ENCODE measurements at places on chromosomes 3 and 15.

- no peak for DNase-seq
Observed at GRCh38 chr3:13414040-13414729, 5.9 kb downstream of the NUP210 start.

GRCh38 chr3:100748967-100749366, 39.7 kb downstream of the TFG start:
- no peak for DNase-seq

DNA sequence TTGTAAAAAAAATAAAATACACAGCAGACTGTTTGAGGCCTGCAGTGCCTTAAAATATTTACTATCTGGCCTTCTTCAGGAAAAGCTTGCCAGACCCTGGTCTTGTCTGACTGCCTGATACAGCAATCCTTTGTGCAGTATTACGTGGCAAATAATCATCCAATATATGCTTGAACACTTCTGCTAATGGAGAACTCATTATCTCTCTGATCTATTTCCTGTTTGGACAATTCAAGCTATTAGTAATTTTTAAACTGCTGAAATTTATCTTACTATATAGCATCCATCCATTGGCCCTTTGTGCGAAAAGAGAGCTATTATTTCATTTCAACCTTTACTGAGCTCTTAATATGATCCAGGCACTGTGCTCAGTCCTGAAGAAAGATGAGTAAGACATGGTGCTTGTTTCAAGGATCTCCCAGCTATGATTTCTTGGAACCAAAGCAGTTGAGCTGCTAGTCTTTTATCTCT, 15.9 kb downstream of the ATG7 start:
- DNase-seq, result peak; percentile 35

- DNase-seq, result peak; percentile 82
Observed at GRCh38 chr3:31532587-31533168, at the start of gene STT3B. STT3B (plus strand) TSS chr3:31532925; CDS start chr3:31532999, 74 bp downstream.

GRCh38 chr3:141493184-141493583, 6.4 kb downstream of the RASA2 start:
- DNase-seq, result no peak

GRCh38 chr3:27628026-27628750, 93.9 kb downstream of the EOMES start:
- DNase-seq, result no peak

- no peak for DNase-seq
Observed at GRCh38 chr3:58470363-58471024, 21.4 kb upstream of the KCTD6 start.

- DNase-seq, result no peak
Observed at GRCh38 chr3:73187328-73187727, 125.9 kb downstream of the EBLN2 start.

- DNase-seq, result no peak
Observed at GRCh38 chr15:96107916-96108315, 222.6 kb upstream of the NR2F2 start.

DNA sequence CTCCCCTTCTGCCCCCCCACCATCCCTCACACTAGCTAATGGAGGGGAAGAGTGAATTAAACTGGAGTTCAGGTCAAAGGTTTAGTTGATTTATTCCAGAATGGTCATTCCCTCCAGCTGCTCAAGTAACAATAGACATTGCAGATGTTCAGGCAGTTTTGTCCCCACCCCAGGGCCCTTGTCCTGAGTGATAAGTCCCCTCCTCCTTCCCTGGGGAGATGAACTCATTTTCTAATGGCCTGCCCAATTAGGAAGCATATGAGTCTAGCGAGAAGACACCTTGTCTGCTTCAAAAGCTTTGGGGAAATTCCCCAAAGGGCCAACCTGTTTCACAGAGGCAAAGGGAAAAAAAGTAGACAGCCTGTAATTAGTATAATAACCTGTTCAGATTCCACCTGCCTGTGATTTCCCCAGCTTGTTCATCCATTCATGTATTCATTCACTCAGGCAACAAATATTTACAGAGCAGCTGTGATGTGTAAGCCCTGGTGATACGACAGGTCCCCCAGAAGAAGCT, 165.3 kb downstream of the SHQ1 start:
- DNase-seq, result no peak

DNA sequence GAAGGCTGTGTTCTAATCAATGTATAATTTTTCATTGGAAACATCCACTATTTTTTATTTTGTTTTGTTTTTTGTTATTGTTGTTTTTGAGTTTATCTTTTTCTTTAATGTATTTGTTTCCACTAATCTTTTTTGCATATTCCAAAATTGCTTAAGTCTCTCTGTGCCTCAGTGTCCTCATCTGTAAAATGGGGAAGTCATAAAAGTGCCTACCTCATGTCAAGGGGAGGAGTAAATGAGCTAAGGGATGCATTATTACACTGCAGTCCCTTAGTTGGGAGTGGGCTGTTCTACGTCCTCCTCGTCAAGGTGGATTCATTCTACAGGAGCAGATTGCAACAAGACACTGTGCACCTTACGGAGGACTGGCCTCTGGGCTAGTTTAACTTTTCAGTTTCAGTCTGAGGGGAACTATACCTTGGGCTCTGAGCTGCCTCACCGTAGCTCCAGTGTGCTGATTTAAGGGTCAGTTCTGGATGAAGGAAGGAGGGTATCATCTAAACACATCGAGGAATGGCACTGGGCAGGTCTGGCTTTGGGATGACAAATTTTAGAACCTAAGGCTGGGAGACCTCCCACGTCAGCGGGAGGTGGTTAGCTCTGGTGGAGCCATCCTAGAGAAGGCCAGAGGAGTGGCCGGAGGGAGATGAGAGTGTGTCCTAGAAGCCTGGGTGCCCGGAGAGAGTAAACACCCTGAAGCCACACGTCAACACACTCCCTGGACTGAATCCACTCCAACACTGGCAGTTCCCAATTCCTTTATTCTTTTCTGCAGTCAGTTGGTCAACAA, 5.1 kb upstream of the SRP14 start:
- no peak for DNase-seq

DNA sequence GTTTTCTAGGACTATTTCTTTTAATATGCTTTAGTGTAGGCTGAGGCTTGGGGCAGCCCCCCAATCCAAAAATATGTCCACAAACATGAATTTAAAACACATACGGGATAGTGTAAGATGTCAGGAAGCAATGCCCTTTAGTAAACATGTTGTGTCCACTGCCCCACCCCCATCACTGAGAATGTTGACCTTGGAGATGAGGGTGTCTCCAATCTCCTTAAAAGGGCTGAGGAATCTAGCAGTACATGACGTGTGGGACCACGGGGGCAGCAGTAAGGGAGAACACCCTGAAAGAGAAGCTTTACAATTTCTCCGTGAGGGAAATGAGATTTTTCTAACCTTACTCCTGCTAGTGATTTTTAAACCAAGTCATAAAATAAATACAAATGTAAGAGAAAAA, 84.7 kb downstream of the SQOR start:
- DNase-seq, result no peak

GRCh38 chr15:77013776-77014131, 18.8 kb downstream of the PSTPIP1 start:
- no peak for DNase-seq

DNA sequence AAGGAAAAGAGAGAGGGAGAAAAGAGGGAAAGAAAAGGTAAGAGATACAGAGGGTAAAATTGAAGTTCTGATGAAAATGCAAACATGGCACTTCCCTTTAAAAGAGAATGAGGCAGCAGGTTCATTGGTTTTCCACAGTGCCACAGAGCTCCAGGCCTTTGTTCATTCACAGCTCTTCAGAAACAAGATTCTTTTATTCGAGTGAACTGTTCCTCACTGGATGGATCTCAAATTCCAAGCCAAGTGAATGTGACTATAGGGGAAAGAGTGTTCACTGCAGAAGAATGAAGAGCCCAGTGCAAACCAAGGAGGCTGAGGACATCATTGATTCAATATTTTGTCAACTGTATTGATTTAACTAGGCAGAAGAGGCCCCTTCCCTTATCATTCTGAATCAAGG, 280.3 kb upstream of the PROK2 start:
- no peak for DNase-seq

- DNase-seq, result peak; percentile 60
Observed at GRCh38 chr3:169624533-169624972, 39.0 kb downstream of the MECOM start.

DNA sequence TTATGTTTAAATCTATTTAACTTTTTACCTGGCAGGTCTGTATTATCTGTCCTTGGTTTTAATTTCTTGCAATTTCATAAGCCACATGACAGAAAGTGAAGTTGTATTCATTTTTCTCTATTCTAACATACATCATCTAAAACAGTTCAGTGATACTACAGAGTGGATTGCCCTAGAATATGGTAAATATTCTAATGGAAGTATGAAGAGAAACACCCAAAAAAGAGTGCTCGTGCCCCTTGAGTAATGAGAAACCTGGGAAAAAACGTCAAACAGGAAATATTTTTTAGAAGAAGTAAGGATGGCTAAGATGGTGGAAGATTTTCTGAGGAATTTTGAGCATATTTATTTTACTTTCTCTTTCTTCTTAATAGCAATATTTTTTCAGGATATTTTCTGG, 261.1 kb upstream of the CBLB start:
- no peak for DNase-seq

DNA sequence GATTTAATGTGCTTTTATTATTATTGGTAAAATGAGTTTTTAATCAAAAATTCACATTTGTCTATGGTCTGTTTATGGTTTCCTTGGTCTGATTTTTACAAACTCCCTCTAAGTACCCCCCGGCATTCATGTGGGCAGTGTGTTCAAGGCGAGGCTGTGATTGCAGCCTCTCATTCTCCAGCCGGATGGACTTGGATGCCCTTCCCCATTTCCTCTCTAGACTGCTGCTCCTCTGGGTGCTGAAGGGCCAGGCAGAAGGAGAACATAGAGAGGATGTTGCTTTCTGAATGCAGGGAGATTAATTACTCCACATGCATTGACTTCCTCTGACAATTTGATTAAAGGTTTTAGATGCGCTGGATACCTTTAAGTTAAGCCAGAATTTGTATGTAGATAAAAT, 3.9 kb upstream of the TMC3 start:
- DNase-seq, result no peak

- DNase-seq, result no peak
Observed at GRCh38 chr3:55555873-55556618, 68.9 kb upstream of the WNT5A start.

- no peak for DNase-seq
Observed at GRCh38 chr15:68082735-68083134, 28.6 kb downstream of the PIAS1 start.

GRCh38 chr3:183688874-183689273, 8.7 kb upstream of the YEATS2 start:
- no peak for DNase-seq

- DNase-seq, result no peak
Observed at GRCh38 chr3:115162759-115163158, 15.7 kb upstream of the ZBTB20 start.

DNA sequence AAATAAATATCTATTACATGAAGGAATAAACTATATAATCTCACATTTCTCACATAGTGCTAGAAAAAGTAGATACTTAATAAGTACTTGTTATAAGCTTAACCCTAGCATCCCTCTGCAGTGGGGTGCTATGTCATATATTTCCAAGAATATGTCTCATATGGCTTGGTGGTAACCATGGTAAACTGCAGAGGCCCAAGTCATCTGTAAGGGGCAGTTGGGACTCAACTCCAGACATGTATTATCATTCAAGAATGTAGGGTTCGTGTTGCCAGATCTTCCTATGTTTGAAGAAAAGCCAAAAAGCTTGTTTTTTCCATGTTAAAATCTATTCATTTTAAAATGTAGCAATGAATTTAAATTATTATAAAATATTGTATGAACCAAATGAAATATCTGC, 46.2 kb downstream of the ZNF385D start:
- no peak for DNase-seq

DNA sequence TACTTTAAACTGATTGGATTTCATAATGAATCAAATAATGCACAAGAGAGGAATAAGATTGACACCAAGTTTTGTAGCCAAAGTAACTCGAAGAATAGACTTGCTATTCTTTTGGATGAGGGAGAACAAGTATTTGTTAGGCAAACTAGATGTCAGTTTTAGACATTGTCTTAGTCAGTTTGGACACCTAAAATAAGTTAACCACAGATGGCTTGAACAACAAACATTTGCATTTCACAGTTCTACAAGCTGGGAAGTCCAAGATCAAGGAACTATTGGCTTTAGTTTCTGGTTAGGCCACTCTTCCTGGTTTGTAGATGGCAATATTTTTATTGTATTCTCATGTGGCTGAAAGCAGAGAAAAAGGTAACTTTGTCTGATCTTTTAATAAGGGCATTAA, 61.3 kb upstream of the OSTN start:
- no peak for DNase-seq

- DNase-seq, result no peak
Observed at GRCh38 chr3:8366219-8366810, 135.3 kb upstream of the LMCD1 start.

DNA sequence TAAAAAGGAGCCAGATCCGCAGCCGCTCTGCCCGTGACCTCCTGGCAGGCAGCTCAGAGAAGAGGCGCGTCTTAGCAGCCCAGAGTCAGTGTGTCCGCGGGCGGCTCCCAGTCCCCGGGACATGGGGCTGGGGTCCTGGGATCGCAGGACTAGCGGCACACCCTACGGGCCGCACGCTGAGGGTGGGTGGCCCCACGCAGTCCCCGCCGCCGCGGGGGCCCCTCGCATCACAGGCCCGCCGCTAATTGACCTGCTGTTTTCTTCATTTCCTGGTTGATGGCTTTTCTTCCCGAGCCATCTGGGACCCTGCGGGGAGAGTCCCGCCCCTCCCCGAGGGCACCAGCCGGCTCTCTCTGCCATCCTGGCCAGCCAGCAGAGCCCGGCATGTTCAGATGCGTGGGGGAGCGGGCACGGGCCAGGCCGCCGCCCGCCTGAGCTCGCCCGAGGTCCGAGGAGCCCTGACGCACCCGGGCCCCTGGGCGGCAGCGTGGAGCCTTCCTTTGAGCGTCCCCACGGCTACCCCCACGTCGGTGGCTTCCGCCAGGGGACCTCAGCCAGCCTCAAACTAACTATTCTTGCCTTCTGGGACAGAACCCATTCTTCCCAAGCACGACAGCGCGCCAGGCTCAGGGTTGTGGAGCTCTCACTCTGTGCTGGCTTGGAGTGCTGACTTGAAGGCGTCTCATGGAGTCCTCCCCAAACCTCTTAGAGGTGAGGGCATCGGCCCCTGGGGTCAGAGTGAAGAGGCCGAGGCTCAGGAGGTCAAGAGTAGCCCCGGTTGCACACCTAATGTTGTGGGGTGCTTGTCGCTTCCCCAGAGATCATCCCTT, 34.6 kb upstream of the CACNA2D3 start:
- DNase-seq, result no peak

DNA sequence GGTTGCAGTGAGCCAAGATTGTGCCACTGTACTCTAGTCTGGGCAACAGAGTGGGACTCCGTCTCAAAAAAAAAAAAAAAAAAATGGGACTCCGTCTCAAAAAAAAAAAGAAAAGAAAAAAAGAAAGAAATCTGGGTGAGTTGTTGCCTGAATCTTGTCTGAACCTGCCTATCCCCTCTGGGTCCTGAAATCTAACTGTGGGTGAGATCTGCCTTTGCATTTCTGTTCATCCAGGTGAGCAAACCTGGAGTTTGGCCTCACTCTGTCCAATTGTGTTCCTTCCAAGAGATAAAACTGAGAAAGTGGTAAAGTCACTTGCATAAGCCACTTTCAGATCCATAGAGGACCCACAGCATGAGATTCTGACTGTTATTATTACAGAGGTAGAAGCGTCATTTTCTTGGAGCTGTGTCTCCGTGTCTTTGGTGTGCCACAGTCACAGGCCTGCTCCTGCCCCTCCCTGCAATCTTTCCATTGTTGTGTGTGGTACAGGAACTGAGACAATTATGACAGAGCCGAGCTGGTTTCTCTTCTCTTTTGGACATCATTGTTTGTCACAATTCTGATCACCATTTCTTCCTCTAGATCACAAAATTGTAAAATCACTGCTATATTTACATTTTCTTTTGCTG, 235.9 kb downstream of the LPP start:
- DNase-seq, result peak; percentile 76

GRCh38 chr15:46921891-46922290, 795.4 kb upstream of the SEMA6D start:
- DNase-seq, result no peak
